ENCODE measurements at places on chromosomes 1 and 21.

DNA sequence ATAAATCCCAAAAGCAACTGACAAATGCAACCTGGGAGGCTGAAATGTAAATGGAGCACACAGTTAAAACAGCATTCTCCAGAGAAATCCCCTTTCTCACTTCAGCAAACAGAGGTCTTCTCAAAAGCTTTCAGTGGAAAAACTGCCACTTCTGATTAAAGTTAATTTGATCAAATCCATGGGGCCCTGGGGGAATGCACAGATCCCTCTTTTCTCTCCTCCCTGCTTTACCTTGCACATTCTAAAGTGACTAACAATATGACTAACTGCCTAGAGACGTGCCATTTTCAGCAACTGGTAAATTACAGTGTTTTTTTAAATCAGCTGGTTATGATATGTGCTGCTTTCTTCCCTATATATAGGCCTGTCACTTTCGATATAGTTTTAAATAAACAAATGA is 142.5 kb downstream of the RERE start:
- DNase-seq = no peak

GRCh38 chr1:87961992-87962391 is 633.3 kb downstream of the LMO4 start:
- no peak for DNase-seq

DNA sequence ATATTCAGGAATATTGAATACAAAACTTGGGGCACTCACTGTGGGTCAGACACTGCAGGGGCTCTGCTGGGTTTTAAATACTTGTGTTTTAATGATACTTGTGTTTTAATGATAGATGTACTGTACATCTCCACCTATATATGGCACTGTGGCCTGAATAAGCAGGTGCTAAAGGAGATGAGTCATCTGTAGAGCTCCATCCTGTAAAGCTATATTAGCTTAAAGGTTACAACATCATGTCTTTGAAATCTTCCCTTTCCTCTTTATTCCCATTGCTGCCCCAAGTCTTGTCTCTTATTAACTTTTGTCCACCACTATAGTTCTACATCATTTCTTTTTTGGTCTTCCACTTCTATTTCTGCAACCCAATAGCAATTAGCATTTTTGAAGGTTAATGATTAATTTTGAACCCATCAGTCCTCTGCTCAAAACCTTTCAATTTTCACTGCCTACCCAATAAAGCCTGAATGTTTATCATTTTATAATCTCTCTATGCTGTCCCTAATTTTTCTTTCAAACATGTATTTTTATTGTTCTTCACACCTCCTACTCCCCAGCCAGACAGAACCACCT is 113.3 kb upstream of the PTGFR start:
- no peak for DNase-seq

GRCh38 chr1:225155555-225155954 is 226.1 kb downstream of the DNAH14 start:
- no peak for DNase-seq

GRCh38 chr1:26021647-26022403 is at the start of gene EXTL1:
EXTL1 (plus strand) TSS chr1:26021775; CDS start chr1:26022647, 872 bp downstream.
- DNase-seq = no peak

- peak; percentile 25 for DNase-seq
Measured at GRCh38 chr1:166905900-166906299, 29.8 kb upstream of the TADA1 start.

DNA sequence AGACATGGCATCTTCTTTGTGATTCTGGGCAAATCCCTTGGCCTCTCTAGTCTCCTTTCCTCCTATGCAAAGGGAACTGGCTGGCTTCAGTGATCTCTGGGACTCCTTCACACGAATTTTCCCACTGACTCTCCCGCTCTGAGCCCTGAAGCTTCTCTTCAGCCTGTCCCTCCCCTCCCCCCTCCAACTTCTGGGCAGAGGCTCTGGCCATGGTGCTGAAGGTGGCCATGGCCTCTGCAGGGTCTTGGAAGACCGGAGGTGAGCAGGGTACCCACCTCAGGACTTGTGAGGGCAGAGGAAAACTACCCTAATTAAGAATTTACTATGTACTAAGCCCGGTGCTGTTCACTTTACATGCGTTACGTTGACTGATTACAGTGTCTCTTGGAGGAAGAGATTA is 29.4 kb upstream of the POU3F1 start:
- no peak for DNase-seq

DNA sequence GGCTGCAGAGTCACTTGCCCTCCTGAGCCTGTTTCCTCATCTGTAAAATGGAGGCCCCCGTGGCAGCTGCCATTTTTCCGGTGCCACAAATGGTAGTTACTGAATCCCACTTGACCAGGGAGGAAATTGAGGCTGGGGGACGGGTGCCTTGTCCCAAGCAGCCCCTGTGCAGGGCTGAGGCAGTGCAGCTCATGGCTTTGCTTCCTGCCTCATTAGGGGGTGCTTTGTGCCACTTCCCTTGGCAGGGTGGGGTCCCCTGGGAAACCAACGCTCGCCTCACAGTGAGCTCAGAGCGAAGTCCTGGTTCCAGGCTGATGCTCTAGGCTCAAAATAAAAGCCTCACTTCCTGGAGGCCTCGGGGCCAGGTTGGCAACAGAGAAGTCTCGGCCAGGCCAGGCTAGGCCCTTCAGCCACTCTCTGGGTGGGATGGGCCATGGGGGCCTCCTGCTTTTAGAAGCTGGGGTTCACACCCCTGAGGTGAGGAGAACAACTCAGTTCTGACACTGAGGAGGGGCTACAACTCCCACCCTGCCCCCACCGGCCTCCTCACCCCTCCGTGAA is 6.8 kb downstream of the LAPTM5 start:
- no peak for DNase-seq

DNA sequence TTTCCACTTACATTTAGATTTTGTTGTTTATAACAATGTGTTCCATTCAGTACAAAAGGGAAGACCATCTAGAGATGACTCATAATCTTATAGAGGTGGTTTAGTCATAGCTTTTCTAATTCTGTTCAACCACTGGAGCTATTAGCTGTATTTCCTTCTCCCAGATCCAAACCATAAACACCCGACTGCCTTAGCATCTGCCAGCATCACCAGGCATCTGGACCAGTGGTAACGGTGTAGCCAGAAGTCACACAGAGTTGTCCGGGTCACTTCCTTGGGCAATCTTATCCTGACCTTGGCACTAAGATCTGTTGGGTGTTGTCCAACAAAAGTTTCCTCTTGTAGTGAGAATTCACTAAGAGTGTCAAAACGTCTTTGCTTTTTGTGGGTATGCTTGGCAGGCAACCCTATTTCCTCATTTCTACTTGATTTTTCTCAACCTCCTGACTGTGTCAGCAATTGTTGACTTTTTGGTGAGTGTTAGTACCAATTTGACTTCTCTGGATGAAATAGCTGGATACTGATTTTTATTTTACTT is 372.1 kb upstream of the B3GALT2 start:
- peak; percentile 38 for DNase-seq

- DNase-seq = peak; percentile 12
Measured at GRCh38 chr1:17765444-17766411, 10.6 kb downstream of the ACTL8 start.

DNA sequence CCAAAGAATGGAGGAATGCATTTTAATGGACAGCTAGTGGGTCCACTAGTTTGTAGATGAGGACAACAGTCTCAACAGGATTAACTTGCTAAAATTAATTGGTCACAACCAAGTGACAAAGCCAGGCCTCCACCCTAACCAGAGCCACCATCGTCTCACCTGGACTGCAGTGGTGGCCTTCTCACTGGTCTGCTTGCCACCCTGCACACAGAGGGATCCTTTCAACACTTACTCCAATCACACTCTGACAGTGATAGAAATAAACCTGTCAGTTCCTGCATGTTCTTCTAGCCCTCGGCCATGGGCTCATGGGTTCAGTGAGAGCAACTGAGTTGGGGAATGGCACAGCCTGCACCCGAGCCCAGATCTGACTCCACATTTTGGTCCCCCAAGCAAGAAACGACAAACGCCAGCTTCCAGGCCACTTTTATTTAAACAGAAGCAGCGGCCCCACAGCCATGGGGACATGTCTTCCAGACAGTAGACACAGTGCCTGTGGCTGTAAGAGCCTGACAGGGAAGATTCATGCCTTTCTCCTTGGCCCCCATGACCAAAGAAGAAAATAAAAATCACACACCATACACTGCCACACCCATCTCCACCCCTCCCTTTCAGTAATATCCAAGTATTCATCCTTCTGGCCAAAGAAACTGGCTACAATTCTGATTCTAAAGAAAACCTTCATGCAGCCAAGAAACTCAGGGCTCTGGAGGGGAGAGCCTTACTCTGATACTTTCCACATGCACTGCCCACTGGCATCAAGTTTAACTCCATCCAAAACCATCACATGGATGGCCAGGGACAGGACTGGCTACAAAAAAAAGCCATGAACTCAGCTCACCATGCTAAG is 37.6 kb downstream of the DHCR24 start:
- no peak for DNase-seq

DNA sequence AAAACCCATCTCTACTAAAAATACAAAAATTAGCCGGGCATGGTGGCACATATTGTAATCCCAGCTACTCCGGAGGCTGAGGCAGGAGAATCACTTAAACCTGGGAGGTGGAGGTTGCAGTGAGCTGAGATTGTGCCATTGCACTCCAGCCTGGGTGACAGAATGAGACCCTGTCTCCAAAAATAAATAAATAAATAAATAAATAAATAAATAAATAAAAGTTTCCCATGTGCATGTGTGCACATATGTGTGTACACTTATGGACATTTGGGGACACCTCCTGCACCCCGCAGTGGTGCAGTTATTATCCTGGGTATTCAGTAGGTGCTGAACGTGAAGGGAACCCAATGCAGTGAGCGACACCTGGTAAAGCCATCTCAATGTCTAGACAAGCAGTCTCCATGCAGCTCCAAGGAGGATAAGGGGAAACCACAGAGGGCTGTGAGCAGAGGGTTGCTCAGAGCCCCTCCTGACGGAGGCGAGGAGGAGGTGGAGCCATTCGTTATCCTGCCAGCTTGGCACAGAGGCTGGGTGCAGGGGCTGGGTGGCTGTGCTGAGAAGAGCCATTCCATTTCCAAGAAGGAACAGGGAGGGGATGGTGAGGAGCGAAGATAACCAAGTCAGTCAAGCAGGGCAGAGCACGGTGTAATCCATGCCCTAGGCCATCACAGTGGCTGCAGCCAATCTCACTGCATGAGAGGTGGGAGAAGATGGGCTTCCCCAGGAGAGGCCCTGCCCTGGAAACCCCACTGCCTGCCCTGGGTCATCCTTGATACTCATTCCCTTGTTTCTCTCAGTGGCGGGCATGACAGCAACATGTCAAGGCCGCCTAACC is 25.6 kb downstream of the UBIAD1 start:
- no peak for DNase-seq

- DNase-seq = no peak
Measured at GRCh38 chr1:20344738-20345137, 54.1 kb downstream of the VWA5B1 start.

DNA sequence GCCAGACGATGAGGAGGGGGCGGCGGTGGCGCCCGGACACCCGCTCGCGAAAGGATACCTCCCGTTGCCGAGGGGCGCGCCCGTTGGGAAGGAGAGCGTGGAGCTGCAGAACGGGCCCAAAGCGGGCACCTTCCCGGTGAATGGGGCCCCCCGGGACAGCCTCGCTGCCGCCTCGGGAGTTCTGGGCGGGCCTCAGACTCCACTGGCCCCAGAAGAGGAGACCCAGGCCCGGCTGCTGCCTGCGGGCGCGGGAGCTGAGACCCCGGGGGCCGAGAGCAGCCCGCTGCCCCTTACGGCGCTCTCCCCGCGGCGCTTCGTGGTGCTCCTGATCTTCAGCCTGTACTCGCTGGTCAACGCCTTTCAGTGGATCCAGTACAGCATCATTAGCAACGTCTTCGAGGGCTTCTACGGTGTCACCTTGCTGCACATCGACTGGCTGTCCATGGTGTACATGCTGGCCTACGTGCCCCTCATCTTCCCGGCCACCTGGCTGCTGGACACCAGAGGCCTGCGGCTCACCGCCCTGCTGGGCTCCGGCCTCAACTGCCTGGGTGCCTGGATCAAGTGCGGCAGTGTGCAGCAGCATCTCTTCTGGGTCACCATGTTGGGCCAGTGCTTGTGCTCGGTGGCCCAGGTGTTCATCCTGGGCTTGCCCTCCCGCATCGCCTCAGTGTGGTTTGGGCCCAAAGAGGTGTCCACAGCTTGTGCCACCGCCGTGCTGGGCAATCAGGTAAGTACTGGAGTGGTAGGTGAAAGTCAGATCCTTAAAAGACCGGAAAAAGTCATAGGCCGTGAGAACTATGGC is 588 bp downstream of the FLVCR1 start:
- peak; percentile 11 for DNase-seq

- DNase-seq = no peak
Measured at GRCh38 chr1:174768949-174769348, 230.8 kb upstream of the CACYBP start.

DNA sequence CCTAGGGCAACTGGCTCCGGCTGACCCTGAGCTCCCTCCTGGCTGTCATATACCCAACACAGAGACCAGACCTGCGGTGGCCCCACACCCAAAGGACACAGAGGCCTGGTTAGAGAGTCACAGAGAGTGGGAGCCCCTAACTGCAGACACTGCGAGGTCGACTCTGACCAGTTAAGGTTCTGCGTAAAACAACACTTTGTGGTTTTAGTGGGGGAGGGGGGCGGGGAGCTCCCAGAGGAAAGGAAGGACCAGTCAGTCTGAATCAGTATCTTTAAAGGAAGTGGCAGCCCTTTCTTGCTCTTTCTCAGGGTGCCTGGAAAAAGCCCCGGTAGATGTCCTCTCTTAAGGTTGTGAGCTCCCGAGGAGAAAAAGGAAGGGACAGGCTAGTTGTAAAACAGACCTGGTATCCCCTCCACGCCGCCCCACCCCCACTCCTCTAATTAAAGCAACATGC is 2.4 kb downstream of the SSBP3 start:
- DNase-seq = no peak

GRCh38 chr1:221416723-221417122 is 325.2 kb downstream of the DUSP10 start:
- no peak for DNase-seq

DNA sequence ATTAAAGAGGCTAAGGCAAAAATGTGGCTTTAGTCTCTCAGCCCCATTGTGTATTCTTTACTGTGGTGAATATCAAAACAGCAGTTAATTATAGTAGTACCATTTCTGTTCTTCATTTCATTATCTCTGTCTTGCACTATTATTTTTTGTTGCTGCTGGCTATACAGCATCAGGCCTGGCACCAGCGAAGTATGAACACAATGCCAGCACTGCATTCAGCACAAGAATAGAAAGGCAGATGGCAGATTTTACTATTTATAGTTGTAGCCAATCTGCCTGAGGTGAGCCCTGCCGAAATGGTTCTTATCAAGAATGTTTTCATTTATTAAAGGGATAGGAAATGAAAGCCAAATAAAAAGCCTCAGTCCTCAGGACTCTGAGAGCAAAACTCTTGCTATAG is 72.1 kb downstream of the GPR52 start:
- no peak for DNase-seq

- DNase-seq = no peak
Measured at GRCh38 chr1:21552715-21553114, 43.5 kb downstream of the ALPL start.

- DNase-seq = no peak
Measured at GRCh38 chr1:5478156-5478695, 514.0 kb downstream of the NPHP4 start.
